ENCODE measurements at places on chromosomes 16 and 17.

GRCh38 chr16:85498607-85499006 lies 114.5 kb upstream of the GSE1 start:
- DNase-seq, result no peak

DNA sequence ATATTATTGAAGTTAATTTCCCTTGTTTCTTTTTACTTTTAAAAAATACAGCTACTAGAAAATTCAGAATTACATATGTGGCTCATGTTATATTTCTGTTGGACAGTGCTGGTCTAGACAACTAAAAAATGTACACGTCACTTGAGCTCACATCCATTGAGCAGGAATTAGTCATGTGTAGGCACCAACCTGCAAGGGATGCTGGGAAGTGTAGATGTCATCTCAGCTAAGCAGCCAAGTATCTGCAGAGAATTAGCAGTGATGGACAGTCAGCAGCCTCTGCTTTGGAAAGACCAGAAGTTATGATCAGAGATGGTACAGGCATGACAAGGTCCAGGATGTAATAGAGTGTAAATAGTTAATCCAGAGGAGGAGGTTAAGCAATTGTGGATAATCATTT lies 87.1 kb upstream of the HS3ST2 start:
- DNase-seq, result no peak

DNA sequence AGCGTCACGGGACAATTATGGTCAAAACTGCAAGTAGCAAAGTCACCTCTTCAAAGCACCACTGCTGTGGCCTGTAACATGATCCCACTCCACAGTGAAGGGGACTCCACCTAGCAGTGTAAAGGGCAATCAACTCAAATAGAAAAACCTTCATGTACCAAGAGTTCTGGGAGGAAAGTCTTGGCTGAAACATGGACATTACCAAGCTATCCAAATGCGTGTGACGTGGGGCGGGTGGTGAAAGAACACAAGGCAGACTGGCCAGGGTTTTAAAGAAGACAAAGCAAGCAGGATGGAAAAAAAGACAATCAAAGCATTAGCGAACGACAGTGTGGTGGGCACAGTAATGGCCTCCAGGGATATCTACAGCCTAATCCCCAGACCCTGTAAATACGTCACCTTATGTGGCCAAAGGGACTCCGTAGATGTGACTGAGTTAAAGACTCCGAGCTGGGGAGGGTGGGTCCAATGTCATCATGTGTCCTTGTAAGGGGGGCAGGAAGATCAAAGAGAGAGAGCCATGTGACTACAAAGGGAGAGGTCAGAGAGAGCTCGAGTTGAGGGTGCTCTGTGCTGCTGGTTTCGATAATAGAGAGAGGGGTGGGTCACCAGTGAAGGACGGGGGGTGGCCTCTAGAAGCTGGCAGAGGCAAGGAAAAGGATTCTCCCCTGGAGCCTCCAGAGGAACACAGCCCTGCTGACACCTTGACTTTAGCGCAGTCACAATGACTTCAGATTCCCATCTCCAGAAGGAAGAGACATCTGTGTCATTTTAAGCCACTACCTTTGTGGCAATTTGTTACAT lies 6.0 kb downstream of the HSDL1 start:
- no peak for DNase-seq

GRCh38 chr16:31913668-31914067 lies 40.1 kb downstream of the ZNF267 start:
- DNase-seq, result no peak

DNA sequence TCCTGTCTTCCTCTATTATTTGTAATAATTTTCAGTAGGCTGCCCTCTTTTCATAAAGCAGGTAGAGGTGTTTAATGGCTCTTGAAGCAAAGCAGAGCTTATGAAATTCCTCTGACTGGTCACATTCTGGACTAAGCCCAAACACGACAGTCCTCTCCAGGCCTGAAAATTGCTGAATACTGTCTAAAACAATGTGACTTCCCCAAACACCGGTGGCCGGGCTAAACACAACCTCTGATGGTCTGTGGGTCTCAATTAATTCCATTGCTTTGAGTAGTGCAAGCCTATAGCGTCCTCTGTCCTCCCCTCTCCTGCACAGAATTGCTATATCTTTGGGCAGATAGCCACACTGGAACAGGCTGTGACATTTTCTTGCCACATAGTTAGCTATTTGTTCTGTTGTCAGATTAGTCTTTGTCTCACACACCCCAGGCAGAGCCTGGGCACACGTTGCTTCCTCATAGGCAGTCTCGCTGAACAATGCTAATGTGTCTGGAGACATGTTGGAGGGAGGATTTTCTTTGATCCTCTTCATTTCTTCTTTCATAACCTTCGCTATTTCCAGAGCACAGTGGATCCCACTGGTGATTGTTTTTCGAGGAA lies 10.8 kb upstream of the SLFN12L start:
- DNase-seq, result no peak

- no peak for DNase-seq
Observed at GRCh38 chr17:62995377-62995885, 29.4 kb downstream of the TANC2 start.

GRCh38 chr17:2335726-2336214 lies 487 bp downstream of the TSR1 start:
- DNase-seq, result no peak

GRCh38 chr16:81366316-81366932 lies 51.7 kb downstream of the GAN start:
- DNase-seq, result no peak

GRCh38 chr16:85125570-85126393 lies 13.5 kb upstream of the CIBAR2 start:
- DNase-seq, result no peak

- no peak for DNase-seq
Observed at GRCh38 chr16:46690281-46691178, 1.1 kb downstream of the ORC6 start.

GRCh38 chr16:72092832-72093447 lies 480 bp downstream of the TXNL4B start:
- no peak for DNase-seq

DNA sequence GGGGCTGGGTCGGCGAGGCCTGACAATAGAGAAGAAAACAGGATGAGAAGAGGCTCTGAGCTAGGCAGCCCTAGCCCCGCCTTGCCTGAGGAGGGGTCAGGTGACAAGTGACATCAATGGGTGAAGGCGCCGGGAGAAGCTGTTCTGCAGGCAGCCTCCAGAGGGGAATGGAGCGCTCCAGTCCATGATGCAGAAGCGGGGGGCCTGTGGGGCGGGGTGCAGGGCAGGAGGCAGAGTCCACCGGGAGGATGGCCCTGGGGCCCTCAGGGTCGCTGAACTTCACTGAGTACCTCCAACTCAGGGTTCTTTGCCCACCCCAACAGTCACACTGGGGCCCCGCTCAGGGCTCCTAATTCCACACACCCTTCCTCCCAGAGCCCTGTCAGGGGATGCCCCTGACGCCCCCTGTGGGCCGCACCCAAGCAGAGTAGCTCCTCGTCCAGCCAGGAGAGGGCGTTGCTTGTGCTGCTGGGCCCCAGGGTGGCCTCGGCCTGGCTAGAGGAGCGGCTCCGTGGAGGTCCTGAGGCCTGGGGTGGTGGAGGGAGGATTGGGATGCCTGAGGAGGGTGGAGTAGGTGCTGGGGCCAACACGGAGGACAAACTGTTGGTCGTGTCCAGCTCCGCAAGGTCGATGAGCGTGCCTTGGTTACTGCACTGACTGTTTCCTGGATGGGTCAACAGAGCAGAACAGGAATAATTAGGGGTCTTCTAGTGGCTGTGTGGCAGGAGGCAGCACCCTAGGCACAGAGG lies 20.8 kb downstream of the GGA3 start:
- no peak for DNase-seq

DNA sequence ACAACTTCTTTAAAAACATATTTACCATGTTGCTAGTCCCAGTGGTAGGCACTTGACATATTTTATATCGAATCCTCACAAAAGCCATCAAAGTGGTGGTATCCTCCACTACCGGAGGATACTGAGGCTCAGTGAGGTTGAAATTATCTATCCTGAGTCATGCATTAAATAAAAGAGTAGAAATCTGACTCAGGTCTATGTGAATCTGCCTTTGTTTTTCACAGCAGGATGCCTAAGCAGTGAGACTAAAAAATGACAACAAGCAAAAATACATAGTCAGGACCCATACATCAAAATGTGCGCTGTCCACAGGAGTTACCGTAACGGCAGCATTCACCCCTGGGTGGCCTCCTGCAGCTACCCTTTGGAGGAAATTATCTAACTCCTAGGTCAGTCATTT lies 17.7 kb downstream of the BRD7 start:
- DNase-seq, result no peak

DNA sequence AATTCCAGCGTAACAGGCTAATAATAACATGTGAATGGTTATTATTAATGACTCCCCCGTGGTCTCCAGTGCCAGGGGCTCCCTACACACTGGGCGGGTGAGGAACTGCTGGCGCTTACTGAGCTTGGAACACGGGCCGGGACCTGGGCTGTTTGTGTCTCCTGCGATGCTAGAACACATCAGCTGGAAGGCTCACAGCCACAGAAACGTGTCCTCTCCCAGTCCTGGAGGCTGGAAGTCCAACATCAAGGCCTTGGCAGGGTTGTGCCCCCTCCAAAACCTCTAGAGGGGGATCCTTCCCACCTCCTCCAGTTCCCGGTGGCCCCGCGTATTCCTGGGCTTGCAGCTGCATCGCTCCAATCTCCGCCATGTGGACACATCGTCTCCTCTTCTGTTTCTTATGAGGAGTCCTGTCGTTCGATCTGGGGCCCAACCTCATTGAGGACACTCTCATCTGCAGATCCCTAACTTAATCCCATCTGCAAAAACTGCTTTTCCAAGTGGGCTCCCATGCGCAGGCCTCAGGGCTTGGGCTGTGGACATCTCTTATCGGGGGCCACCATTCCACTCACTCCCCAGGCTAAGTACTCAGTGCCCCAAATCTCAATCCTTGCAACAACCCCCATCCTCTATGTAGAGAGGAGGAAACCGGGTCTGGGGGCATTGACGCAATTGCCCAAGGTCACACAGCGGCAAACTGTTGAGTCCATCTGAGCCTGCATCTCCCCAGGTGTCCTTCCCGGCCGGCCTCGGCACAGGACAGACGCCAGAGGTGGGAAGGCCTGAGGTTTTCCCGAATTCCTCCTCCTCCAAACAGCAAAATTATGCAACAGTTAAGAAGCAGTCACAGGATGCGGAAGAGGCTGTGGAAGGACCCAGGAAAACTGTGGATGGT lies 193.9 kb downstream of the IRF8 start:
- no peak for DNase-seq

GRCh38 chr17:44842748-44843147 lies 4.9 kb upstream of the HIGD1B start:
- DNase-seq, result no peak

DNA sequence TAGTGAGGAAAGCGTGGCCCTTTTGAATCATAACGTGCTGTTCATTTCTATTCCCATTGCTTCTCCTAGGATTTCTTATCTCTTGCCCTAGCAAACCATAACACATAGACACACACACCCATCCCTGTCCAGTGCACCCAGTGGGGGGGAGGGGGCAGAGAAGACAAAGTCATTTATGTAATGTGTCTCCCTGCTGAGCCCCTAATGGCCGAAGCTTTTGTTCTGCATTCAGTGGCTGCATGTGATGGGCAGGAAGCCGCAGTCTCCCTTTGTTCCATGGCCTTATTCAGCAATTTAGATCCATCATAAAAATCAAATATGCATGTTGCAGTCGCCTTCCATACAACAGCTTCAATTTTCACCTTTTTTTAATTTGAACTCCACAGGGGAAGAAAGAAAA lies 325.4 kb downstream of the ZFHX3 start:
- DNase-seq, result no peak

- DNase-seq, result no peak
Observed at GRCh38 chr17:79092567-79092966, 17.9 kb downstream of the ENGASE start.

GRCh38 chr16:610513-611381 lies 20.0 kb upstream of the WFIKKN1 start:
- DNase-seq, result no peak

- no peak for DNase-seq
Observed at GRCh38 chr17:78072961-78073360, 55.6 kb downstream of the TMC6 start.

DNA sequence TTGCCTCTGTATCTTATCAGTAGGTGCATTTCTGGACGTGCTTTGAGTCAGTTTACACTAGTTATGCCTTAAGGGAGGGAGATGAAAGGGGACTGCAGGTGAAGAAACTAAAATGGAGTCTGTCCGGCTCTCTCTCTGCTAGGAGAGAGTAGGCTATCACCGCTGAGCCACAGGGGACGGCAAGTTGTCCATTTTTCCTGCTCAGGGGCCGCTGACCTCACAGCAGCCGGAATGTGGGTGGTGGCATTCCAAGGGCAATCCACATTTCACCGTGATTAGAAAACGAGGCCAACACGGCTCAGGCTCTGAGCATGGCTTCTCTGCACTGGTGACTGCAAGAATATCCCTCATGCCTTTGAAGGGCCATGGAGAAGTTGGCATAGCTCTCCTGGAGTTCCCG lies 19.0 kb upstream of the KLHDC4 start:
- DNase-seq, result no peak

DNA sequence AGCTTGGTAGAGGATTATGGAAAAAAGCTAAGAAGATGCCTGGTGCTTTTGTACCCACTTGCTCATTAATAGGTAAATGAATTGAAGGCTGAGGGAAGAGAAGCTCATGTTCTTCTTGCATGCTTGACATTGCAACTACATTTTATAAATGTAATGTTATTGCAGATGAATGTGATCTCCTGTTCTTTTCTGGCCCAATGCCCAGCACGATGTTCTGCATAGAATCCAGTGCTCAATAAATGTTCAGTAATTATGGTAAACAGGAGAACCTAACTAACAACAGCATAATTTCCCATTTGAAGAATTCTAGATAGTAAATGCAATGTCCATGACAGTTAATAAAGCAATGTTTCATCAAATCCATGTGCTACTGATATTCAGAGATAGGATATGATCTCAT lies 638.2 kb upstream of the SOX9 start:
- DNase-seq, result no peak
